ENCODE measurements at places on chromosomes 1 and 21.

DNA sequence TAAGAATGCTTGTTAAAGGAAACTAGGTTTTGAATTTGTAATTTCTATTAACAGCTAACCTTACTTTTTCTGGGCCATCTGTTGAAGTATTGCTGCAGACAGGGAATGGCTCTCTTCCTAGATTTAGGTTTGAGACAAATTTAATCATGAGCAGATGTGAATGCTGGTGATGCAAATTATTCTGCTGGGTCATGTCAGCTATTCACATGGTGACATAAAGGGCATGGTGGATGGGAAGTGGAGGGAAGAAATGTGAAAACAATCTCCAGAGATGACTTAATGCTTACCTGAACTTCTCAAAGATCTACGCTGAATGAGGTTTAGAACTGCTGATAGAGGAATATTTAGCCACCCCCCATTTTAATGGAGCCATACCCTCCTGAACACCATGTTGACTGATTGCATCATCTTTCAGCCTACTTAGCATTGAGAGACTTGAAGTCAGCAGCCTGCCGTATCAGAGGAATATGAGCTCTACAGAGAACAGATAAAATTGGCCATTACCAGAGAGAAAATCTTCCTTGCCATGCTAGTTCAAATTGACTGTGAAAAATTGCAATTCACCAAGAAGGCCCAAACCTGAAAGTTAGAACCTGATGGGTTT is 138.8 kb downstream of the HHAT start:
- no peak for DNase-seq

GRCh38 chr1:87718241-87718950 is 389.7 kb downstream of the LMO4 start:
- DNase-seq, result no peak

- no peak for DNase-seq
These were observed 10.1 kb downstream of the MEF2D start for GRCh38 chr1:156490401-156491032.

DNA sequence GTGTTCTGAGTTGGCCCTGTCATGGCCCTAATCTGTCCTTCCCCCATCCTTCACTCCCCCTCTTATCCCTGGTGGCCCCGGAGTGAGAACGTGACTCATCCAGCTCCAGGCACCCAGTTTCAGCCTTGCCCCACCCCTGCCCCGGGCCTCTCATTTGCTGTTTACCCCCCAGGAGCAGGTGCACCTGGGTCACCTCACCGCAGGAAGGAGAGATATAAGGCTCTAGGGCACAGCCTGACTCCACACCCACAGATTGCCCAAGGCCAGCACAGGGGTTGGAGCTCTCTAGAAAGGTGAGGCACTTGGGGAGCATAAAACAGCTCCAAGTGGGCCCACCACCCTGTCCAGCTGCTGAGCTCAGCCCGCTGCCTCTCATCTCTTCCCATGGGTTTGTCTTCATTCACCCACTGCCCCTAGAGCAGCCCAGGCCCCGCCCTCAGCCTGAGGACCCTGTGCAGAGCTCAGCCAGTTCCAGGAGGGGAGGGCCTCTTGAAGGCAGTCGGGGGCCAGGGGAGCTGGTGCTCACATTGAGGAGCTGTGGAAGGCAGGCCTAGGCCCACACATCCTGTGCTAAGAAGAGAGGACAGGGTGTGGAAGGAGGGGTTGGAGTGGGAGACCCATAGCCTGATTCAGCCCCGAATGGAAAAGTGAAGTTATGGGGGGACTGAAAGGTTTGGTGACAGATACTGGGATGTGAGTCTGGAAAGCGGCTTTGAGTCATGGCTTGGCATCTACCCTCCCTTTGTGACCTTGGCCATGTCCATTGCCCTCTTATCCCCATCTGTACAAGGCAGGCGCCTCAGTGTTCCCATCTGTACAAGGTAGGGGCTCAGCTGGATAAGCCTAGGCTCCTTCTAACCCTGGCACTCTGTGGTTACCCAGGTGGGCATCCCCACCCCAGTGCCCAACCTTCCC is 16.1 kb upstream of the GPR37L1 start:
- DNase-seq, result no peak

DNA sequence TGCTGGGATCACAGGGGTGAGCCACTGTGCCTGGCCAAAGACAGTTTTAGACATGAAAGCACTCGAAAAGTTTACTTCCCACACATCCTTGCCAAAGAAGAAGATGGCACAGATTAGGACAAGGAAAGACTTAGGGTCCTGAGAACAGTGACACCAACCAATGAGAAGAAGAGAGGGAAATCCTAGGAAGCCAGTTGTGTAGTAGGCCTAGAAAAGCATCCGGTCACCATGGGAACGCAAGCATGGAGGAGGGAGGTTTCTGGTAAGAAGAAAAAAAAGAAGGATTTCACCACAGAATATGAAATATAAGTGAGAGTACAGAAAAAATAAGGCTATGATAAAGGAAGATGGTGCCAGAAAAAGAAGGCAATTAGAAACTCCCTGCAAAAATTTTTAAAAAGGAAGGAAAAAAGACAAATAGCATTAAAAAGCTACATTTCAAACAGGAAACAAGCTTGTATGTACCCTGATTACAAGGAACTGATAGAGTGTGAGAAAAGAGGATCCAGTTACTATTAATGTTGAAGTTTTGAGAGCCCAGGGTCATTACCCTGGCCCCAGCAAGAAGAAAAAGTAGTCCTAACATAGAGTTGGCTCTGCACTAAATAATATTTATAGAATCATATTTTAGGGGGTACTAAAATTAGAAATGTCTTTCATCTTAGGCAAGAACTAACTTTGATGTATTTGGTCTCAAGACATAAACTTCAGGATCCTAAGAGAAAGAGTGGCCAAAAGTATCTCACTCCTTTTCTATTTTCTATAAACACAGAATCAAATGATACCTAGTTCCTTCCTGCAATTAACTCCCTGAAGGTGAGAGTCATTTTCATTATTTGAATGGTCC is 16.1 kb downstream of the DIPK1A start:
- DNase-seq, result peak; percentile 56

Data from dorsolateral prefrontal cortex (tissue), 122 donors.